ENCODE measurements at places on chromosomes 4 and X. TPM values are rescaled to one million over a fixed set of nuclear protein-coding genes. Genes with fewer than 3 reads are reported as not detected.

GRCh38 chr4:44583393-44583792, 68.0 kb downstream of the YIPF7 start:
- no peak overlapping the region for H3K27ac ChIP-seq
- H3K4me3 ChIP-seq = no peak overlapping the region
- no peaks in the 10 kb centered on the region for H3K36me3 ChIP-seq
- H3K4me1 ChIP-seq = no peaks in the 10 kb centered on the region
- no peak for DNase-seq

DNA sequence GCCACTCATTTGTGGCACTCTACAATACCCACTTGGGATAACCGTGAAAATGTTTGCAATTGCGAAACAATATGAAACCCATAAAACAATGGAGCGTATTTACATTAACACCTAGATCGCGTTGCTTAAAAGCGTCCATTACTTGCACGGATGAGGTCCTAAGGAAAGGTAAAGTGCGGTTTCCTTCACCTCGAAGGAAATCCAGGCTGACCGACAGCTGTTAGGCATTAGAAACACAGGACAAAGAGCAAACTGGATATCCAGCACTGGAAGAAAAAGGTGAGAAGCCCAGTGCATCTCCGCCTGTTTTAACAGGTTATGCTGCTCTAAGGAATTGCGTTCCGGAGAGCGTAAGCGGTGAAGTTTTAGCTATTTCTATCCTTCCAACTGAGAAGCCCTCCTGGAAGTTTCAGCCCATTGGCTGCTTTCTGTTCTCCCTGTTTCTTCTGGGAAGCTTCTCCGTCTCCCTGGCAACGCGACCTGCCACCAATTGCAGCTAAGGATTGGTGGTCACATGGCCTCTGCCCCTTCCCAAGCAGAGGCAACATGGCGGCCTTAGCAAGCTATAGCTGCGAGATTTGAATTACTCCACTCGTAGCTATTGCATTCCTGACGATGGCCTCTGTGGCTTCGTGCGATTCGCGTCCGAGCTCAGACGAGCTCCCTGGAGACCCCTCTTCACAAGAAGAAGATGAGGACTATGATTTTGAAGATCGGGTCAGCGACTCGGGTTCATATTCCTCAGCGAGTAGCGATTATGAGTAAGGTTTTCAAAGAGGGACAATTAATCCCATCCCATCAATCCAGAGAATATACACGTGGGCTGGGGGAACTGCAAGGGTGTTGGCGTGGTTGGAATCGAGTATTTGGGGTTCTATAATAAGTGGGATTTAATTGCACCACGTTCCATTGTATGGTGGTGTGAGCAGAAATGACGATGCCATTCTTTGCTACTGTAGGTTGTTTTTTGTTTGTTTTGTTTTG, at the start of gene INTU:
TSS of gene INTU (plus strand) at position 538 of the 984 bp plus-strand sequence. CDS start at position 616, 78 bp downstream.
- peak within 1 kb of the TSS; percentile 98 for H3K27ac ChIP-seq
- peak within 1 kb of the TSS; percentile 94 for H3K4me3 ChIP-seq
- H3K4me1 ChIP-seq = peaks cover 18% of the 10 kb centered on the region
- peak; percentile 91 for DNase-seq

DNA sequence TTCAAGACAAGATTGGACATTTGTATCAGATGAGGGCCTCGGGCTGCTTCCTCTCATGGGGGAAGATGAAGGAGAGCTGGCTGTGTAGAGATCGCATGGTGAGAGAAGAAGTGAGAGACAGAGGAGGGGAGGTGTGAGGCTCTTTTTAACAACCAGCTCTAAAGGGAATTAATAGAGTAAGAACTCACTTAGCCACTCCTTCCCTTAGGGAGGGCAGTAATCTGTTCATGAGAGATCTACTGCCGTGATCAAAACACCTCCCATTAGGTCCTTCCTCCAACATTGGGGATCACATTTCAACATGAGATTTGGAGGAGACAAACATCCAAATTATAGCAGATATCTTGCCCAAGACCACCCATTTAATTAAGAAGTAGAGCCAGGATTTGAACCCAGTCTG, 97.0 kb downstream of the ARX start:
- no peak overlapping the region for H3K27ac ChIP-seq
- peaks cover 4% of the 10 kb centered on the region for H3K4me1 ChIP-seq
- H3K36me3 ChIP-seq = peaks cover 4% of the 10 kb centered on the region
- H3K27me3 ChIP-seq = no peaks in the 10 kb centered on the region
- no peak overlapping the region for H3K4me3 ChIP-seq

- no peak overlapping the region for H3K4me3 ChIP-seq
- H3K27me3 ChIP-seq = no peaks in the 10 kb centered on the region
- H3K4me1 ChIP-seq = peaks cover 31% of the 10 kb centered on the region
- H3K36me3 ChIP-seq = no peaks in the 10 kb centered on the region
- no peak overlapping the region for H3K27ac ChIP-seq
These were observed 11.2 kb downstream of the PJA1 start for GRCh38 chrX:69154051-69154450.

- no peaks in the 10 kb centered on the region for H3K27me3 ChIP-seq
- peaks cover 17% of the 10 kb centered on the region for H3K4me1 ChIP-seq
- DNase-seq = no peak
These were observed 44.0 kb downstream of the ZNF518B start for GRCh38 chr4:10413177-10413576.

DNA sequence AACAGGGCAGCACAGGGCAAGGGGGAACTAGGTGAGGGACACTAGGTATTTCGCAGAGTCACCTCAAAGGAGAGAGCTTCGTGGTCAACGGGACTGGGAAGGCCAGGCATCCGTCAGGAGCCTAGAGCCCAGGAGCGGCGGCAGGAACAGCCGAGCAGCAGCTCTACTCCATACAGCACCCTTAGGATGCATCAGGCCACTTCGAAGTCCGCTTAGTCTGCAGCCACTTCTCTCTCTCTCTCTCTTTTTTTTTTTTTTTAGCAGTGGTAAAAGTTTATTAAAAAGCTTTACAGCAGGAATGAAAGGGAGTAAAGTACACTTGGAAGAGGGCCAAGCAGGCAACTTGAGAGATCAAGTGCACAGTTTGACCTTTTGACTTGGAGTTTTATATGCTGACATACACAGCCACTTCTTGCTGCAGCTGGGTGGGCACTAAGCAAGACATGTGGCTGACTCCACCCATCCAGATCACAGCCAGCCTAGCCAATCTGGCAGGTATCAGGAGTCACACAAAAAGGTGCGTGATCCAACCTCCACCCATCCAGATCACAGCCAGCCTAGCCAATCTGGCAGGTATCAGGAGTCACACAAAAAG, 209.7 kb upstream of the RADX start:
- no peak overlapping the region for H3K27ac ChIP-seq
- no peaks in the 10 kb centered on the region for H3K27me3 ChIP-seq
- H3K4me1 ChIP-seq = no peaks in the 10 kb centered on the region
- no peak for DNase-seq
- H3K4me3 ChIP-seq = no peak overlapping the region

DNA sequence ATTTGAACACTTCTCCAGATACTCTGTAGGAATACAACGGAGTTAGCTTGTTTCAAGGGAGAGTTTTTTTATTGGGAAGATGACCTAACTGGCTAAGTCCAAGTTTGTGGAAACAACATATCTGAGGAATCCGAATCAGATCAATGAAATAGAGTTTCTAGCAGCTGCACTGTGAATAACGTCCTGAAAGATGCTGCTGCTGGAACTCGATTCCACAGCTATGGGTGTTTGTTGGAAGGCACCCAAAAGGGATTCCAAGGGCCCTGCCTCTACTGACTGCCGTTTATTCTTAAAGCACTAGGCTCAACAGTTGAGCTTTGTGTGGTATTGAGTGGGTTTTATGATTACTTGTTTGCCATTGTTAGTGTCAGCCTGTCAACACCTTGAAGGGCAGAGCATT, 6.6 kb upstream of the GBA3 start:
- H3K4me1 ChIP-seq = peaks cover 7% of the 10 kb centered on the region
- DNase-seq = no peak
- H3K4me3 ChIP-seq = no peak overlapping the region
- no peaks in the 10 kb centered on the region for H3K27me3 ChIP-seq

DNA sequence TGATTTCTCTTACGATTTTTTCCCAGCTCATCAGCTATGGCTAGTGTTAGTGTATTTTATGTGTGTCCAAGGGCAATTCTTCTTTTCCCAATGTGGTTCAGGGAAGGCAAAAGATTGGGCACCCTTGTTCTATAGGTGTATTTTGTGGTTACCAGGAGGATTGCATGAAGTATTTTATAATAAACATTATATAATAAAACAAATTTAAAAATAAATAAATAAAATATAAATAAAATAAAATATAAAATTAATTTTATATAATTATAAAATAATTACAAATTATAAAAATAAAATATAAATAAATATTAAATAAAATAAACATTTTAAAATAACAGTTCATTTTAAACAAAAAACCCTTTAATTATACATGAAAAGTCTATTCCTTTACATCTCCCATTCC, 35.6 kb upstream of the UGT2B10 start:
- no peaks in the 10 kb centered on the region for H3K27me3 ChIP-seq
- no peaks in the 10 kb centered on the region for H3K4me1 ChIP-seq
- DNase-seq = no peak
- H3K36me3 ChIP-seq = peaks cover 6% of the 10 kb centered on the region
- H3K4me3 ChIP-seq = no peak overlapping the region
- H3K27ac ChIP-seq = no peak overlapping the region

DNA sequence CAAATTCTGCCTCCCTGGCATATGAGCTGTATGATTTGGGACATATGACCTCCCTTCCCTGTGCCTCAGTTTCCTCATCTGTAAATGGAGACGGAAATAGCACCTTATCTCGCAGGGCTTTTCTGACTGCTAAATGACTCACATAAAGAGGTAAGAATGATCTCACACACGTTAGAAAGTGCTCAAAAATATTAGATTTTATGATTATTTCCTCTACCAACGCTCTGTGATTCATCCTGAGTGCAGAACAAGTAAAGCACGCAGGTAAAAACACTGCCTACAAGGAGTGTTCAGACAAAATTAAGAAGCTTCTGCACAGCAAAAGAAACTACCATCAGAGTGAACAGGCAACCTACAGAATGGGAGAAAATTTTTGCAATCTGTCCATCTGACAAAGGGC, 21.1 kb downstream of the ACSL1 start:
- peaks cover 2% of the 10 kb centered on the region for H3K27me3 ChIP-seq
- no peak for DNase-seq
- H3K4me3 ChIP-seq = no peak overlapping the region
- H3K27ac ChIP-seq = no peak overlapping the region
- peaks cover 55% of the 10 kb centered on the region for H3K4me1 ChIP-seq

GRCh38 chr4:159010563-159011260, 92.2 kb upstream of the RAPGEF2 start:
- no peaks in the 10 kb centered on the region for H3K4me1 ChIP-seq
- H3K27me3 ChIP-seq = no peaks in the 10 kb centered on the region
- no peak overlapping the region for H3K4me3 ChIP-seq
- no peak for DNase-seq
- no peak overlapping the region for H3K27ac ChIP-seq

- no peaks in the 10 kb centered on the region for H3K27me3 ChIP-seq
- H3K36me3 ChIP-seq = no peaks in the 10 kb centered on the region
- no peaks in the 10 kb centered on the region for H3K4me1 ChIP-seq
- no peak overlapping the region for H3K27ac ChIP-seq
- no peak overlapping the region for H3K4me3 ChIP-seq
These were observed 545.5 kb downstream of the GLUD2 start for GRCh38 chrX:121592884-121593283.

GRCh38 chr4:123244137-123244536, 152.5 kb upstream of the SPRY1 start:
- no peak for DNase-seq
- H3K27ac ChIP-seq = peak overlapping the region; percentile 12
- no peaks in the 10 kb centered on the region for H3K27me3 ChIP-seq

GRCh38 chr4:92382128-92382527, 78.4 kb downstream of the GRID2 start:
- peaks cover 4% of the 10 kb centered on the region for H3K36me3 ChIP-seq
- no peak overlapping the region for H3K4me3 ChIP-seq
- H3K4me1 ChIP-seq = no peaks in the 10 kb centered on the region
- no peak overlapping the region for H3K27ac ChIP-seq
- no peaks in the 10 kb centered on the region for H3K27me3 ChIP-seq
- no peak for DNase-seq

PPEF1 gene
- total RNA-seq = 0.78 TPM

PFKFB1 gene
- 1.1 TPM for total RNA-seq

DRD5 gene
- 0.09 TPM for total RNA-seq

PACRGL gene
- 25.7 TPM for total RNA-seq

SATL1 gene
- total RNA-seq = 0.72 TPM

SYTL5 gene
- 1.7 TPM for total RNA-seq

MTMR8 gene
- 3.0 TPM for total RNA-seq

HSFX1 gene
- total RNA-seq = 1.9 TPM

TRO gene
- total RNA-seq = 177 TPM

TMA16 gene
- total RNA-seq = 37.0 TPM

RAB39B gene
- 1.7 TPM for total RNA-seq

LPAR4 gene
- total RNA-seq = 2.0 TPM

F8A3 gene
- 2.7 TPM for total RNA-seq

All from mesothelial cell of epicardium (in vitro differentiated cells).